ENCODE measurements at places on chromosomes 2 and 18.
A peak's percentile ranks its signal among the peaks of the same experiment; 100 is the strongest.

DNA sequence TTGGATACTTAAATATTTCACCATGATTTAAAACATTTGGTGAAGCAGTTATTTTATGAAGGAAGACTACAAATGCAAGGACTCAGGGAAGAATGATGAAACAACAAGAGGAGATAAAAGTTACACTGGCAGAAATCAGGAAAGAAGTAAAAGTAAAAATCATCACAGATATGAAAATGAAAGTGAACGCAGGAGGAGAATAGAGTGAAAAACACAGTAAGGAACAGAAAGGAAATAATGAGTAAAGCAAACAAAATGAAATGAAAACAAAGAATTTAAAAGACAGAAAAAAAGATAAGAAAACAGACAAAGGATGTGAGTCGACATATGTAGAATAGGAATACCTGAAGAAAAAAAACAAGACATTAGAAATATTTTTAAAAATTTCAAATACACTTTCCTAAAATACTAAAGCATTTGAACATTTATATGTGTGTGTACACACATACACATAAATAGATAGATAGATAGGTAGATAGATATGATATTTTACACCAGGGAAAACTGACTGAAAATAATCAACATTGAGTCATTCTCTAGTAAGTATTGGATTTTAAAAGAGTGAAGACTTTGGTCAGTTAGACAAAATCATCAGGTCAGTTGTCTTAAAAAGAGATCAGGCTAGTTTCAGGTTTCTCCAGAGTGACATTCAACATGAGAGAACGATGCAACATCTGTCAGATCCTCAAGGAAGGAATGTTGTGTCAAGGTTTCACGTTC, 12.1 kb upstream of the KDSR start:
- DNase-seq, result no peak

DNA sequence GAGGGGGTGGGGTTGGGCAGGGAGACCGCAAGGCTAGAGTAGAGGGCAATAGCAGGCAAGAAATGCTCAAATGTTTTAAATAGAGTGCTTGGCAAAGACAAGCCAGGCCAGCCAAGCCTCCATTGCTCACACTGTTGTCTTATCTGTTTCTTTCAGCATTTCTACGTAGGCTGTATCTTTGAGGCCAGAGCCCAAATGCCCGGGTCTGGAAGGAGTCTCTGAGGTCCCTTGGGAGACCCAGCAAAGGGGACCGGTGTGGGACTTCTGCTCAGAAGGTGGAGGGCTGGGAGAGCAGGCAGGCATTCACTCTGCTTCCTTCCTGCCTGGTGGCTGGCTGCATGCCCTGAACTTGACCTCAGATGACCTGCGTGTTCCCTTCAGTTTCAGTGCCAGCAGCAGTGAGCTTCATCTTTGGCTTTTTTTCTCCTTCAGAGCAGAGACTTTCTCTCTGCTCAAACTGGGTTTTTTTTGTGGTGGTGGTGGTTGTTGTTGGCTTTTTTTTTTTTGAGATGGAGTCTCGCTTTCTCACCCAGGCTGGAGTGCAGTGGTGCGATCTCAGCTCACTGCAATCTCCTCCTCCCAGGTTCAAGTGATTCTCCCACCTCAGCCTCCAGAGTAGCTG, 13.7 kb upstream of the TET3 start:
- DNase-seq, result no peak

GRCh38 chr2:192254444-192254843, 59.7 kb upstream of the TMEFF2 start:
- DNase-seq, result no peak

DNA sequence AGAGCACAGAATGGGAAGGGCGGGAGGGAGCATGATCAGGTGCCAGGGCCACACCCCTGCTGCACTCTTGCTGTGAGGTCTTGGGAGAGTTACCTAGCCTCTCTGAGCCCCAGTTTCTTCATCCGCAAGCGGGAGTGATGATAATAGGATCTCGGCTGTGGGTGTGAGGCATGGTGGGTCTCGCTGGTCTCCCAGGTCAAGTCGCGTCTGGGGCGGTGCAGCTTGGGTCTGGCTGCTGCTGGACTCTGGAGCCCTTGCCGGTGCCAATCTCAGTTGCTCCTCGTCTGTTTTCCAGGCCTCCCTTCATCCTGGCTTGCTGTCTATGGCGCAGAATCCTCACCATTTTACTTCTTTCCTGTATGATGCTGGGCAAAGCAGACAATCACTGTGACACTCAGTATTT, 130.3 kb upstream of the RAB12 start:
- DNase-seq, result no peak

GRCh38 chr2:84486441-84487115, 27.5 kb upstream of the SUCLG1 start:
- DNase-seq, result peak; percentile 13

DNA sequence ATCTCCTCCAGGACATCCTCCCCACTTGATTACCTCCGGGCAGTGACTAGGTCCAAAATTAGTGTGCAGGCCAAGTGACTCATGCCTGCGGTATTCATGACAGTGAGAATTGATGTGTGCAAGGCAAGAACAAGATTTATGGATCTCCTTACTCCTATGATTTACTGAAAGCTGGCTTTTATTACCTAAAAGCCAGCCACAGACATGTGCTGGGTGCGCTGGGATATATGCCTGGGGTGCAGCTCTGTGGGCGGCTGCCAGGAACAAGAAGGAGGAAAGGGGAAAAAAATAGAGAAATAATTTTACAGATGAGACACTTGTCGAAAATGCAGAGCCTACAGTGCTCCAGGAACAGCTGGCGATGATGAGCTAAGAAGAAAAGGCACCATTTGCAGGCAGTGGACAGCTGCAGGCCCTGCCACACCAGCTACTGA, 359.3 kb downstream of the CMPK2 start:
- DNase-seq, result peak; percentile 84

GRCh38 chr2:183349091-183349490, 224.8 kb downstream of the NUP35 start:
- no peak for DNase-seq

DNA sequence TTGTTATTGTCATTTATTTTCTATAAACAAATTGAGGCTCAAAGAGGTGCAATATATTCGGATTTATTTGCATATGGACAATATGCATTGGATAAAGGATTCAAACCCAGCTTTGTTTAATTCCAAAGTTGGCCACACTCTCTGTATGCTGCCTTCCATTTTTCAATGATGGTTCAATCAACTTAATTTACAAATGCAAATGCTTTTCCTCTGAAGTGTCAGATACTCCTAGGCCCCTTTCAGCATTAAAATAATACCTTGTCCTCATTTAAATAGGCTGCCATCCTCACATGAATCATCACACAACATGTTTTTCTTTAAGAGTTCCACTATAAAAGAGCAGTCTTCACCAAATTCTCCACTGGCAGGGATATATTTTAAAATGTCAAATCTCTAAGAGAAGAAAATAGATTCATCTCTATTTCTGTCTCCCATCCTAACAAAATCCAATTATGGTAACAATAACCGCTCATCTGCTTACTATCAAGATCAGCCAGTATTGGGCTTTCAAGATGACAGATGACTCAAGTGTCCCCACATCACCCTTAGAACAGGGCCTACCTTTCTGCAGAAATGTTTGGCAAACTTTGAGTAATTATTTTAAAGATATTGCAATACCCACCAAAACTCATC, 114.8 kb downstream of the SCG2 start:
- no peak for DNase-seq

DNA sequence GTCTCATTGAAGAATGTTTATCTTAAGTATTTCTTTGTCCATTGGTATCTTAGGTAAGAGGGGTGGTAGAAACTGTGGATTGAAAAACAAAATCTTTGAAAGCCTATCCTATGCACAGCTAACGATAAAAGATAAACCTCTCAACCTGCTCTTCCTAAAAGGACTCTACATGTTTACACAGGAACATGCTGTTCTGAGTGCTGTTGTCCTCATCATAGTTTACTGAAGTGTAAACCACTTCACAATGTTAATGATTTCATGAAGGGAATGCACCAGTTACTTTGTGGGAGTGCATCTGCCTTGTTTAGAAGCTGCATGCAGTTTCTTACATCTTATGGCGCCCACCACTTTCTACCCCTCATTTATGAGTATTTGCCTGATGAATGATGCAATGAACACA, 1.2 kb downstream of the ACMSD start:
- DNase-seq, result no peak

DNA sequence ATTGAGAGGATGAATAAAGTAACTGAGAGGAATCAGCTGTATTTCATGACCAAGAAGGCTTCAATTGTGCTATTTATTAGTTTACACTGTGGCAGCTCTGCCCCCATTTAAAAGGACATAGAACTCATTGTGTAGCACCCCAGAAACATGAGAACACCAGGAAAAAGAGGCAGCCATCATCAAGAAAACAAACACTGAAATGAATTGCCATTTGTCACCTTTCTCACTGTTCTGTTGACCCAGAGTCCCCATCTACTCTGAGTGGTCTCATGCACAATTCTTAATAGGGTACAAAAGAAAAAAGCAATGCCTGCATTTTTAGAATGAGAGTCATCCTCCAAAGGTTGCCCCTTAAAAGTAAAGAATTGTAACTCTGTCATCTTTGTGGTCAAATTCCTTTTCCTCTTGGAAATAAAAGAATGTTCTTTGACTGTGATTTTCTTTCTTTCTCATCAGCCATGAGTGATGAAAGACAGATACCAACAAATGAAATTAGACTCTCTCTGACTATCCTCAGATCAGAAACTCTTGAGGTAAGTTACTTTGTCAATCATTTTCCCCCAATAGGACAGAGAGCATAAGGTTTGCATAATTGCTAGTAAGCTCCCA, 1941.9 kb upstream of the PIK3C3 start:
- peak; percentile 48 for DNase-seq

GRCh38 chr2:96485751-96486651, 19.2 kb downstream of the NEURL3 start:
- peak; percentile 74 for DNase-seq

DNA sequence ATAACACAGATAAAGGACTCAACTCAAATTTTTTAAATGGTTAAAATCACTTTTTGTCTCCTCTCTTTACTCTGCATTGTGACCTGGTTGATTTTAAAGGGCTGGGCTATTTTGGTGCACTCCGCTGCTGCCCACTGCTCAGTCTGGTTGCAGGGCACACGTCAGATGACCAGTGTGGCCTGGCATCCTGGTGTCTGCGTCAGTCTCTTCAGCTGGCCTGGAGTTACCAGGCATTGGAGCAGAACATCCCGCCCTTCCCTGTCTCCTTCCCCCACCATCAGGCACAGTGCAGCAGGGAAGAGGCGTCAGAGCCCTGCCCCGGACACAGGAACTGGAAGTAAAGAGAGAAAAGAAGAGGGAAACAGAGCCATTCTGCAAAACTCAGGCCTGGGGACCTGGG, 8.9 kb downstream of the C1QL2 start:
- DNase-seq, result no peak

DNA sequence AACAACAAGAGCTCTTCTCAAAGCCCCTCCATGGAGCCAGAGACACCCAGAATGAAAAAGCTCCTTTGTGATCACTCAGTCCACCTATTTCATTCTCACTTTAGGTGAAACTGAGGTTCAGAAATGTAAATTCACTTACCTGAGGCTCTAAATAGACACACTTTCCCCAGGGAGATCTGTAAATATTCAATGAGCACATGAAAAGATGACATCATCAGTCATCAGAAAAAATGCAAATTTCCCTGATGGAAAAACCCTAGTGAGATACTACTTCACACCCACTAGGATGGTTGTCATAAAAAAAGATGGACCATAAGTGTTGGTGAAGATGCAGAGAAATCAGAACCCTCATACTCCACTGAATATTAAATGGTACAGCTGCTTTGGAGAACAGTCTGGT, 339.2 kb downstream of the EN1 start:
- no peak for DNase-seq

DNA sequence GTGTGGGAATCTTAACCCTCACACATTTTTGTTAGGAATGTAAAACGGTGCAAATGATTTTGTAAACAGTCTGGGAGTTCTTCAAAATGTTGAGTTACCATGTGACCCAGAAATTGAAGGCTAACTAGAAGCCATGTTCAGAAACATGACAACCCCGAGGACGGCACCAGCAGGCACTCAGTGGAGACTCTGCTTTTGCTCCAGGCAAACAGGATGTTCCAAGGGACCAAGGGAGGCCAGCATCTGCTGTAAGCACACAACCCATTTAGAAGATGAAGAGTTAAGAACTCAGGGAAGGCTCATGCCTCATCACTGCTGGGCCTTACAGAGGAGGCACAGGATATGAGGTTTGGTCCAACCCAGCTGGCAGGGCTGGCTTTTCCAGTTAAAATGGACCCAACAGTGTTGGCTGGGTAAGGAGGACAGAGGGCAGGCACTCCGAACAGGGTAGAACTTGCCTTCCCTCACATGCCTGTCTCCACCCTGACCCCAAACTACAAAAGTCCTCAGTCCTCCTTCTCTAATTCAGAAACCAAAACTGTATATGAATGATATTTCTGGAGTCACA, 23.6 kb downstream of the PARD6G start:
- DNase-seq, result no peak

GRCh38 chr2:174561283-174561971, 36.2 kb downstream of the WIPF1 start:
- peak; percentile 39 for DNase-seq

DNA sequence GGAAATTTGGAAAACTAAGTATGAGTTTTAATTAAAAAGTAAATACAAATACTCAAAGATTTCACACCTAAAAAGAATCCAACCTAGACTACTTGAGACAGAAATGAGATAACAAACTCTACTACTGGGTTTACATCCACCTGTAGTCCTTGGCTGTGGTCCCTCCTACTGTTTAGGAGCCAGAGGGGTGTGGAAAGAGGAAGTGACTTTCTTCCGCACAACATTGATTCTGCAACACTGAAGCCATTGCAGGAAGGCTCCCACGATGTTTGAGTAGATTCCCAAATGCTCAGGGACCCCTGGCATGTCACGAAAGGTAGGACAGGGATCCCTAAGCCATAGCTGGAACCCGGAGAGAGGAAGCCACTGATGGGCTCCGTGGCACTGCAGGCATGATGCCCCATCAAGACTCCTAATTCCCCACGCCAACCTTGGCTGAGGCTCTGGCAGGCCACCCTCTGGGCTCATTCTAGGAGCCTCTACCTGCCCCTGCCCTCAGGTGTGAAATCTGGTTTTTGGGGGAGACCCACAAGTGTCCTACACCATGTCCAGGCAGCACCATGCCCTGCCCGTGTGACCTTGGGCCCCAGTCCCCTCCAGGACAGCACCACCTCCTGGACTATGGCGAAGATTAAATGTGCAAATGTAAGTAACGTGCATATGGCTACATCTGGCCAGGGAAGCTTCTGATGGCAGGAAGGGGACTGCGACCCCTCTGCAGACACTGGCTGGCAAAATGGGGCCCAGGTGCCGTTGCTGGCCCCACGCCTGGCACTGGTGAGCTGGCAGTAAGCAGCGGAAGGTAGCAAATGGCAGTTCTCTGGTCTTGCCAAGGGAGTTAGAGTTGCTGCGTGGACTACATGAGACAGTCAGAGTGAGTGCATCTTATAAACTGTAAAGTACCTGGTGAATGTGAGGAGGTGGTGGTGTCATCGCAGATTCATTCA, 38.2 kb upstream of the MAL start:
- no peak for DNase-seq

DNA sequence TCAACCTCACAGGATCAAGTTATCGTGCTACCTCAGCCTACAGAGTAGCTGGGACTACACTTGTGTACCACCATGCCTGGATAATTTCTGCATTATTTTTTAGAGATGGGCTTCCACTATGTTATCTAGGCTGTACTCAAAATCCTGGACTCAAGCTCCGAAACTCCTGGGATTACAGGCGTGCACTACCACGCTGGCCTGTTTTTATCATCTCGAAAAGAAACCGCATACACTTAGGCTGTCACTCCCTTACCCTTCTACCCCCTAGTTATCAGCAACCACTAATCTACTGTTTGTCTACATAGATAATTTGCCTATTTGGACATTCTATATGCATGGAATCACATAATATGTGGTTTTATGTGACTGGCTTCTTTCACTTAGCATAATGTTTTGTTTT, 8.5 kb upstream of the PUM2 start:
- DNase-seq, result no peak

- no peak for DNase-seq
Observed at GRCh38 chr2:230319211-230319862, 7.7 kb upstream of the SP140L start.

Data from foreskin fibroblast (primary cell).